ENCODE measurements at places on chromosomes 2 and 18.

- no peak for DNase-seq
Measured at GRCh38 chr2:145715601-145716000, 1195.7 kb upstream of the ZEB2 start.

DNA sequence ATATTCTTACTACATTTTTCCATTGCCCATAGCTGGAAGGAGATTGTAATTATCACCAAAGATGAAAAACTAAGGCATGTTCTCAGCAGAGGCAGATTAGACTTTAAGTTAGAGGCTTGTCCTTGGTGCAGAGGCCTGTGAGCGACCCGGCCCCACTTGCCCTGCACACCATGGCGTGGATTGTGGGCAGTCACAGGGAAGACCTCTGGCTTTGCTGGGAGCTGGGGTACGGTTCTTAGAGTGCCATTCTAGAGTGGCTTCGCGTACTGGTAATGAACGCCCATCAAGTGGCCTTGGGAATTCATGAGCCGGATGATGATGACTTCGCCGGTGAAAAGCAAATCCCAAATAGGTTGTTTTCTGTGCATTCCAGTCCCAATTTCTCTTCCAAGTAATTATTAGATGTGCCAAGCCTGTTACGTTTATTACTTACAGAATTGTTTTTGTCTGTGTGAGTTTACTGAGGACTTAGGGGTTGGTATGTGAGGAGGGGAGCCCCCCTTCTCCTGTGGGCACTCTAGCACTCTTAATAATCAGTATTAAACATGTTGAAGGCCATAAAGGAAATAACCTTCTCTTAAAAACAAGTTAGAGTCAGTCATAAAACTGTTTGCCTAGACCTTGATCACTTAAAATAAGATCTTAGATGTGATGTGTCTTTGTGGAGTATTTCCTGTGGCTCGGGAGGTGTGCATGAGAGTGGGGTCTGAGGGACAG, 90.6 kb downstream of the LDLRAD4 start:
- DNase-seq: peak; percentile 5

- DNase-seq: no peak
Measured at GRCh38 chr2:196153480-196153879, 17.9 kb downstream of the STK17B start.

DNA sequence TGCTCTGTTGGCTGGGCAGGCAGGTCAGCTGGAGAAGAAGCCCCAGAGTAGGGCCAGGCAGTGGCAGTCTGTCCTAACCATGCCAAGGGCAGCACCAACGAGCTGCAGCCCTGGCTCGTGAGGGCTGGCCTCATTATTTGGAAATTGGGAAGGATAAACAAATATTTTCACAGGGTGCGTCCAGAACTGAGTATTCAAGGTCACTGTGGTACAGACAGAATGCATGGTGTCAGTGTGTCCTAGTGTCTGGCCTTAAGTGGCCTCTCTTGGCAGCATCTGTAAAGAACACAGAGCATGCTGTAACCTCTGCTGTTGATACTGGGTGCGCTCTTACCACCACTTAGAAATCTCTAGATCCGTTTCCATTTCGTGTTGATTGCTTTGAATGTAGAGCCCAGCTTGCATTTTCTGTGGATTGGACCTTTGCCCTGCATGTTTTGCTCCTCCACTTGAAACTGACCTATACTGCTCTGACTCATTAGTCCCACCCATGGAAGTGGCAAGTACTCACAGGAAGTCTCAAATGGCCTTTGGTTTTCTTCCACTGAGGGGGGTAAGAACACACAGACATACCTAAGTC, 88.2 kb downstream of the GREB1L start:
- DNase-seq: no peak

DNA sequence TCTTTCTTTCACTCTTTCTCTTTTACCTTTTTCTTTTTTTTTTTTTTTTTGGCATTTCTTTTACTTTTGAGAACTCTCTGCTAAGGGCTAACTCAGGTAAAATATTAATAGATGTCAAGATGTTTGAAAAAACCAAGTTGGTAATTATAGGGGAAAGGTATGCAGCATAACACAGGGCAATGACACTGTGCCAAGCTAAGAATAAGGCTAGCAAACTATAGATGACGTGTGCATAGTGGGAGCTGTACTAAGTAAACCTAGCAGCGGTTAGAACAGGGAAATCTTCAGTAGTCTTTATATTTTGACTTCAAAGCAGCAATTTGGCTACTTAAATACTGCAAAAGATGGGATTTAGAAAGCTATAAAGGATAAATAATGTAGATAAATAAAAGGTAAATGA, 415.4 kb upstream of the RGPD4 start:
- DNase-seq: no peak

DNA sequence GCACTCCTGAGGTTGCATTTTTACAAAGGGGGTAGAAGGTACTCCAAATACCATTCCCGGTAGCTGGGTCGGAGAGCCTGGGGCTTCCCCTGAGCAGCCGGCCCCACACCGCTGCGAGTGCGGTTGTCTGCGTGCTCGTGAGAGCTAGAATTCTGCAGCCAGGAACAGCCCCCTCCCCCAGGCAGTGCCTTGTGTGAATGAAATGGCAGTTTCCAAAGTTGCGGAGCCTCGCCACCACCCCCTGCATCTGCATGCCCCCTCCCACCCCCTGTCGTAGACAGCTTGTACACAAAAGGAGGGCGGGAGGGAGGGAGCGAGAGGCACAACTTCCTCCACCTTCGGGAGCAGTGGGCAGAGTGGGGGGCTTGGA, 1.1 kb downstream of the MYCN start:
- DNase-seq: no peak

GRCh38 chr2:181354626-181355025, 102.6 kb upstream of the ITGA4 start:
- no peak for DNase-seq
